ENCODE measurements at places on chromosomes 7 and 10. TPM values are rescaled to one million over a fixed set of nuclear protein-coding genes. Genes with fewer than 3 reads are reported as not detected.

DNA sequence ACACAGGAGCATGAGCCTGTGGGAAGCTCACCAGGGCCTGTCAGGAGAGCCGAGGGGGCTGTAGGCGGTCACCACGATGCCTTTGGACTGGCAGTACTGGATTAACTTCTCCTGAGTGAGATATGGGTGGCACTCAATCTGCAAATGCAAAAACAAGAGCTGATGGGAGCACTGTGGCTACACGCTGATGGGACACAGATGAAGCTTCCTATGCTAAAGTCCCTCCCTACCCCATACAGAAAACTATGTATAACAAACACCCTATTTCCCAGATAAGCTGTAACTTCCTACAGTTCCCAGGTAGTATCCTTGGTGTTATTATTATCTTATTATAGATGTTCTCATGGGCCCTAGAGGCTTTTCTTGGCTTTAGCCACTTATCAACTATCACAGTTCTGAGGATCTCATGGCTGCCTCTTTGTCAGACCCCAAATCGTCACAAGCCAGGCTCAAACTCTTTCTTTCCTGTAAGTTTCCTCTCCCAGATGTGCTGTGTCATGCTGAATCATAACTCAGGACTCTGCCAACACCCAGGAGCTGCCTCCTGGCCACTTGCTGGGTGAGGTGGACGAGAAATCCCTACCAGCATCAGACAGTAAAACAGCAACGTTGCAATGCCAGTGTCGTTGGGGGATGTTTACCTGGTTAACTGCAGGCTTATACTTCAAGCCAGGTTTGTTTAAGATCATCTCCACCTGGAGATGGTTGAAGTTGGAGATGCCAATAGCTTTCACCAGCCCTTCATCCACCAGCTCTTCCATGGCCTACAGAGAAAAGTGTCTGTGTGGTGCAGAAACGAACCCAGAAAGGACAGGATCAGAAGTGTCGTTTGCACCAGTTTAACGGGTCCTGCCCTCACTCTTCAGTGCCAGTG lies 10.3 kb downstream of the AKR1B1 start:
- DNase-seq = peak; percentile 59

DNA sequence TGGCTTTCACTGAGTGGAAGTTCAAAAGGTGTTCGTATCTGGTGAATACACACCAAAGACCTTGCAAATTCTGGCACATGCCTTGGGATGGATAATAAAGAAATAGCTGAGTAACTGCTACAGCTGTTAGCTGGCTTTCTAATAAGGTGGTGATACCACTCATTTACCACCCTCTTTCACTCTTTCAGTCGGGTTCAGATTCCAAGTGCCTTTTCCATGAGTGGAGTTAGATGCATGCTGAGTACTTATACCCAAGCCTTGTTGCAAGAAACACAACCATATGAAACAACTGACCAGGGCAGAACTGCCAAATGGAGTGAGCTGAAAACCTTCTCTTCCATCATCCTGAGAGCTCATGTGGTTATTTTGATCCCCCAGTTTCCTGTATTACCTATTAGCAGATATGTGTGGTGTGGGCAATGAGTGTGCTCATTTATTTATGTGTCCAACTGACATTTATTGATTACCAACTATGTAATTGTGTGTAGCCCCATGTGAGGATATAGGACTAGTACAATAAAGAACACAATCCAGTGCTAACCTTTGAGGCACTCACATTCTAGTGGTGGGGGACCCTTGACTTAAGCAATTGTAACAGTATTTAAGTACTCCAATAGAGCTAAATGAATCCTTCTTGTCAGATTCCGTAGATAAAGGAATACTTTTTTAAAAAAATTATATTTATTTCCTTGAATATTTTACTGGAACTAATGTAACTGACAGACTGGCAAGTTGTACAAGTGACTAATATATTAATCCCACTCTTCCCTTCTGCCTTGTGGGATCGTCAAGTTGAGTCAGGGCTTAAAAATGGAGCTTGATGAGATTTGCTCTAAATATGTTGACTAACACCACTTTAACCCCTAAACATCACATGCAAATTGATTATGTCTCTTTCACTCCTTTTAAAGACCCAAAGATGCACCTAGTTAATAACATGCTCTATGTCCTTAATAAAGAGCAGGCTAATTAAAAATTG lies 124.7 kb downstream of the ARID5B start:
- DNase-seq = no peak

DNA sequence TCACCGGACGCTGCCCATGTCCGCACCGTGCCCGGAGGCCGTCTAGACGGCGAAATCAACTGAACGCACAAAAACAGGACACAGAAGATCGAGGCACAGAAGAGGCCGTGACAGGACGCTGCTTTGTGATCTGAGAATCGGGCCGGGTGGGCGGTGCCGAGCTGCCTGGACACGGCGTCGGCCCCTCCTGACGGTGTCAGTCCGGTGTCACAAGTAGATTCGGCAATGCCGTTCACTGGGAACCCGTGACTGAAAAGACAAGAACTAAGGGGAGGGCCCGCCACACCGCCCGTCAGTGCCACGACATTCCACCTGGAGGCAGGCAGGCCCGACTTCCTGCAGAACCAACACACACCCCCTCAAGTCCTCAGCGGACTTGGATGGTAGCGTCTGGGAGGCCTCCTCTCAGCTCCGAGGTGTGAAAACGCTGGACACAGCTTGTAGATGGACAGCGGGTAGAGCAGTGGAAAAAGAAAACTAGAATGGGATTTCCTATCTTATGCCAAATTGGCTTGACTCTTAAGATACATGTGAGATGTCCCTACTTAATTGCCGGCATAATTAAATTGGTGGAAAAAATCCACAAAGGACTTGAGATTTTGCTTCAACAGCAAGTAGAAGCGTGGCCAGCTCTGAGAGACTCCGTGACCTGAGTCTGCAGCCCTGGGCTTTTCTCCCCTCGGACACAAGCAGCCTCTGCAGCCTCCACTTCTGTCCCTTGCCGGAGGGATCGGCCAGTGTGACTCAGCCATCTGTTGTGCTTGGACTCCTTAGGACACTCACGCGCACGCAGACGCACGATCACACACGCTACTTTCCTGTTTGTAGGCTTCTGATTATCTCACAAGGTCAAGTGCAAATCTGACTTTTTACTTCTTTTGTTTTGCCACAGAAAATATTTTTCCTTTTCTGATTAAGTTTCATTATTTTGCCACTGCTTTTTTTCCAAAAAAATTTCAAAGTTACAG lies 269.0 kb downstream of the DIP2C start:
- no peak for DNase-seq

DNA sequence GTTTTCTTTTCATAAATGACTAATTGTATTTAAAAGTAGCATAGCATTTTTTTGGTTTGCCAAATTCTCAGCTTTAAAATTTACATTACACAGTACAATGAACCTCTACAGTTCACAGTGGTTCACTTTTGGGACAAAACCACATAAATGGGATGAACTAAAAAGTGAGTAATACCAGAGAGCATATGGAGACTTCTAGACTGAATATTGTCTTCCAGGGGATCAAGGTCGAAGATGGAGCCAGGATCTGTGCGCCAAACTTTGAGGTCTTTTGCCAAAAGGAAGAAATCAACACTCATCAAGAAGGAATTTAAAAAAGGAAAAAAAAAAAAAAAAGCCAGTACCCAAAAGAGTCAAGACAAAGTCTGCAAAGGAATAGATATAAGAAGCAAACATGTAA lies 87.5 kb downstream of the NEBL start:
- DNase-seq = no peak

GRCh38 chr10:22334414-22335172 lies 10.7 kb upstream of the SPAG6 start:
- no peak for DNase-seq

DNA sequence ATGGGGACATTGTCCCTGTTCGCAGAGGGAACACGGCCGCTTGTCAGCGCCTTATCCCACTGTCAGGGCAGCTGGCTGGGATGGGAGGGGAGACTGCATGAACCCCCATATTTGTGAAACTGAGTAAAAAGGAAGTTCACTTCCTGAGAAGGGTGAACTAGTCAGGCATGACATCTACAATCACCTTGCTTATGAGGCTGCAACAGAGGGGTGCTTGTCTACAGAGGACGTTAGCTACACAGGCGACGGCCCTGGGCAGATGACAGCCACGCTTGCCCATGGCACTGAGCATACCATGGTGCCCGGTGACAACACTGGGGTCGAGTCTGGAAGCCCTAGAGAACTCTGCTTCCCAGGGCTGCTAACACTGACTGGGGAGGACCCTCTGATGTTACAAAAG lies 46.0 kb upstream of the KDM7A start:
- no peak for DNase-seq

DNA sequence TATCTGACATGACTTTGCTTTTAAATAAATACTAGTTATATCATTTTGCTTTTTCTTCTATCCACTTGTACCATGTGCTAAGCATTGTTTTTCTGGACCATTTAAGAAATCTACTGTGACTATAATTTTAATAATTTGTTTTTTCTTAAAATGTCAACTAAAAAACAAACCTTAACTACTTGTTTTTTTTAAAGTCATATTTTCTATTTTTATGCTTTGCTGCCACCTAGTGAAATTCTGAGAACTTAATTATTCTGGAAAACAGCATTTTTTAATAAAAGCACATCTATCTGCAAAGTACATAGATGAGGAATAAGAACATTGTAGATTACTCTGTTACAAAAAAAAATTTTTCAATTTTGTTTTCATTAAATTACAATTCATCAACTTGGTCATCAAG lies 47.4 kb downstream of the ORC5 start:
- DNase-seq = peak; percentile 5

GRCh38 chr7:134710511-134710853 lies 63.8 kb downstream of the BPGM start:
- DNase-seq = no peak

DNA sequence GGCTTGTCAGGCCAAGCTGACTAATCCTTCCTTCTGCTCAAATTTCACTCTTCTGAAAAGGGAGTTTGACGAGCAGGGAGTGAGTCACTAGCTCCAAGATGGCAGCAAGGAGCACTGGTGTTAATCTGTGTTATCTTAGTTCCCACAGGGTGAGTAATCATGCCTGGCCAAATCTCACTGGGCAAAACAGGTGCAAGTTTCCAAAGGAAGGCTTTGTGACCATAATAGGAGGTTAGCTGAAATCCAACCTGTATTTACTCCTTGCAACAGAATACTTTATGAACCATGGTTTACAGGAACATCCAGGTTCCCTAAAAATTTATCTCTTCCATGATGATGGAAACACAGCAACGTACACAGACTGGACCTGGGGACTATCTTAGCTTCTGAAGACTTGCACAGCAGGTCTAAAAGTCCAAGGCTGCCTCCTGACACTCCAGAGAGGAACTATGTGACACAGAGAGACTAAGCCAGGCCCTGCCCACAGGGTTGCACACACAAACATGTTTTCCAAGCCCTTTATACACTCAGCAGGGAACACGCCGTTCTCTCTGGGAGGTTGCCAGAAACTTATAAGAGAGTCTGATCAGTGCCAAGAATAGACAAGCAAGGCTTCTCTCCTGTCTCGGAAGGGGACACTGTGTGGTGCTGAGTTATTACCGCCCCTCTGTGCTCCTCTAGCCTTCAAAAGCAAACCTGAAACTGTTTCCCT lies 46.3 kb downstream of the PDK4 start:
- DNase-seq = peak; percentile 96

DNA sequence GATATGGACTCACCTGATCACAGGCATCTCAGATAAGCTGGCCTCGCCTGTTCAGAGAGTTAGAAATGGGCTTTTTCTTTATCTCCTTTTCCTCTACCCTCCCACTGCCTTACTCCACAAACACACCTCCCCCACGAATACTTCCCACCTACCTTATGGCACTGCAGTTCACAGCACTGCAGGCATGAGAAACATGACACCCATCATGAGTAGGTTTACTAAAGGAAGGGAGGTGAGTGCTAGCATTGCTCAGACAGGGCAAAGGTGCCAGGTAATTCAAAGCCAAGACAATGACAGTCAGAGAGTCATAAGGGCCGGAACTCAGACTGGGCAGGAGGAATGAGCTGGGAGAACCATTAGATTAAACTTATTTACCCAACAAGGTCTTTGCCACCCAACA lies 220.6 kb downstream of the FAM107B start:
- DNase-seq = no peak

- DNase-seq = no peak
Measured at GRCh38 chr7:132514430-132514829, 61.8 kb downstream of the PLXNA4 start.

Gene GDF10
- not detected for total RNA-seq

Gene CALY
- not detected for total RNA-seq

Gene PRF1
- total RNA-seq = not detected

Gene TRDMT1
- total RNA-seq = 7.4 TPM

Gene BAMBI
- total RNA-seq = 34.6 TPM

Gene ADIRF
- total RNA-seq = 0.41 TPM

Gene TMUB1
- total RNA-seq = 66.0 TPM

Gene UNCX
- 0.55 TPM for total RNA-seq

Gene SPDYE9
- total RNA-seq = not detected

Gene CNNM1
- 0.62 TPM for total RNA-seq

Gene IFRD1
- total RNA-seq = 87.3 TPM

Gene FAM3C
- 89.7 TPM for total RNA-seq

Gene ZPBP
- total RNA-seq = 0.13 TPM
